NCI-H524 (cell line): ENCODE measurements at places on chromosomes 6 and 20.

DNA sequence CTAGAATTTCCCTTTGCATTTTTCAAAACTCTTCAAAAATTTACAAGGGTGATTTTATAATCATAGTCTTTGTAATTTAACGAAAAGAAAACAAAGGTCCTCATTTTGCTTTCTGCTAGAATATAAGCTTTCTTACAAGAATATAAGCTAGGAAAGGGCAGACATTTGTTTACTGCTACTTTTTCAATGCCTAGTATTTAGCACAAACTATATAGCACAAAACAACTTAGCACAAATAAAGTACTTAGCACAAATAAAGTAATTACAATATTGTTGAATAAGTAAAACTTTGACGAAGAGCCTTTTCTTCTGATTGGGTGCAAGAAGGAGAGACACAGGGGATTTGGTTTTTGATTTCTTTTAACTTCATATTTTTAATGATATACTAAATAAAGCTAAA is 87.8 kb downstream of the BCAS1 start:
- DNase-seq: no peak

- no peak for DNase-seq
Observed at GRCh38 chr6:121608270-121608669, 172.8 kb downstream of the GJA1 start.

- no peak for DNase-seq
Observed at GRCh38 chr6:51841626-51842025, 245.8 kb downstream of the PKHD1 start.

GRCh38 chr6:3616565-3617176 is 134.8 kb downstream of the PXDC1 start:
- no peak for DNase-seq

DNA sequence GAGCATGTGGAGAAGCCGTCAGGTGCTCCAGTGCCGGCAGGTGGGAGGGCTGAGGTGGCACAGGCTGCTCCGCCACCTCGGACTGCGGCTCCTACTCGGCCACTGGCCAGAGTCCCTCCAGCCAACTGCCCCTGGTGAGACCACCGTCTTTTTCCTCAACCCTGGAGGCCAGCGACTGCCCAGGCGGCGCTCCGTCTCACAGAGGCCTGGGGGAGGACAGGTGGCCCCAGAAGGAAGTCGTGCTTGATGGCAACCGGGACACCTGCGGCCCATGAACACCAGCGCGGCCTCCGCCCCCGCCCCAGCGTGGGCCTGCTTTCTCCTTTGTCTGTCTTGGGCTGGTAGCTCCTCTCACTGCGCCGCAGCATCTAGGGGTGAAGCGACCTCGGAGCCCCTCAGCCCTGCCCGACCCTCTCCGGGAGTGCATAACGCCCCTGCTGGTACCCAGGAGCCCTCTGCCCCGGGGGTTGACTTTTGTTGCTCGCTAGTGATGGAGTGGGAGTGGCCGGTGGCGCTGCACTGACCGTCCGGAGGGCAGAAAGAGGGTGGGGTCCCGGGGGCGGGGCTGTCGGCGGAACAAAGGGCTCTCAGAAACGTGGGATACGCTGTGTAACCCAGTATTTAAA is 706 bp upstream of the TUBB2B start:
- peak; percentile 84 for DNase-seq

- DNase-seq: no peak
Observed at GRCh38 chr6:55395871-55396270, 68.6 kb downstream of the GFRAL start.

DNA sequence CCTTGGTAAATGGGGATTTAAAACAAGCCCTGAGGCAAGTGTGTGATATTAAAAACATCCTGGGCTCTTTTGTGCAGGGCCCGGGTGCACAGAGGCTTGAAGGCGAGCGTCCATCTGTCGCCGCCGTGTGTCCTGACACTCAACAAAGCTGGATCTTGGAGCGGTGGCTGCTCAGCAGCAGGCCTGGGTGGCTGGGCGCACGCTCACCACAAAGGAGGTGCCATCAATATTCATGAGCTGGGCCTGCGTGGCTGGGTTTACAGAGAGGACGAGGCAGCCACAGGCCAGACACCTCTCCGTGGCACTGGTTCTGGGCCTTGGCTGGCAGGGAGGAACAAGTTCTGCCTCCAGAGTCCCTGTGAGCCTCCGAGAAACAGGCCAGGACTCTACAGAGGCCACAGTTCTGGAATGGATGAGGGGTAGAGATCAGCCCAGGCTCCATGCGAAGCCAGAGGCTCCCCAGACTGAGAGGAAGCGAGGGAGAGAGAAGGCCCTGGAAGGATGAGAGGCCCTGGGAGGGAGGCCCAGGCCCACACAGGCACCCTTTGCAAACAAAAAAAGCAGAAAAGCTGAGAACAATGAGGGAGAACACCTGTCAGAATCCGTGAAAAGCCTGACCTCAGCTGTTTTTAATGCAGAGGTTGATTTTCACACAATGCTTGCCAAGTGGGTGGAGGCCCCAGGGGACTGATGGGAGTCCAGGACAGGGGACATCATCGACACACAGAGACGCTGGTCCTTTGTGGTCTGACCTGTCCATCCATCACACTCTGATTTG is 21.9 kb downstream of the BHLHE23 start:
- DNase-seq: peak; percentile 96

DNA sequence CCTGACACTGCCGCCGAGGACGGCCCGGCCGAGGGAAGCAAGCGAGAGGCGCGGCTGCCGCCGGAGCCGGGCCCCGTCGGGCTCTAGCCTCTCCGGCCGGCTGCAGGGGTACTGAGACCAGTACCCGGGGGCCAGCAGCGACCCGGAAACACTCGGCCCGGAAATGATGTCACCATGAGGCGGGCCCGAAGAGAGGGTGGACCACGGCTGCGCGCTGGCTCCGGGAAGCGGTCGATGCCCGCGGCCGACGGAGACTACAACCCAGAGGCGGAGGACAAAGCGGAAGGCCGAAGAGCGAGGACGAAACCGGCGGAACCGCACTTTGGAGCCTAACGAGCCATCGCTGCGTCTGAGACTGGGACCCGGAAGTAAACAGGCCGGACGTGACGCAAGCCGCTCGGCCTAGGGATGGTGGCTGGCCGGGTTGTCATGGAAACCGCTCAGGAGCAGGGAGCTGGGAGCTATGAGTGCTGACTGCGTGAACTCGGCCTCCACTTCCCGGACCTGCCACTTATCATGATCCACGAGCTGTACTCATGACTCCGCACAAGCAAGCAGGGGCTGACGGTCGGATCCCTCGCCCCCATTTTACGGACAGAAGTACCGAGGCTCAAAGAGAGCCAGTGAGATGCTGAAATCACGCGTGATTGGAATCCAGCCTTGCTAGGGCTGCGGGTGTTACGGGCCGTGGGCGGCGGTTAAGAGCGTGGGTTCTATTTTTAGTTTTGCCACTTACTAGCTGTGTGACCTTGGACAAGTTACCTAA is at the start of gene SPATA2:
SPATA2 (minus strand) TSS at position 150 of the 766 bp plus-strand sequence. CDS start 7,039 bp downstream, outside the sequence.
- DNase-seq: peak; percentile 91

- peak; percentile 34 for DNase-seq
Observed at GRCh38 chr20:10824750-10825500, 151.1 kb upstream of the JAG1 start.

- DNase-seq: no peak
Observed at GRCh38 chr6:40389254-40389653, 197.9 kb downstream of the LRFN2 start.

DNA sequence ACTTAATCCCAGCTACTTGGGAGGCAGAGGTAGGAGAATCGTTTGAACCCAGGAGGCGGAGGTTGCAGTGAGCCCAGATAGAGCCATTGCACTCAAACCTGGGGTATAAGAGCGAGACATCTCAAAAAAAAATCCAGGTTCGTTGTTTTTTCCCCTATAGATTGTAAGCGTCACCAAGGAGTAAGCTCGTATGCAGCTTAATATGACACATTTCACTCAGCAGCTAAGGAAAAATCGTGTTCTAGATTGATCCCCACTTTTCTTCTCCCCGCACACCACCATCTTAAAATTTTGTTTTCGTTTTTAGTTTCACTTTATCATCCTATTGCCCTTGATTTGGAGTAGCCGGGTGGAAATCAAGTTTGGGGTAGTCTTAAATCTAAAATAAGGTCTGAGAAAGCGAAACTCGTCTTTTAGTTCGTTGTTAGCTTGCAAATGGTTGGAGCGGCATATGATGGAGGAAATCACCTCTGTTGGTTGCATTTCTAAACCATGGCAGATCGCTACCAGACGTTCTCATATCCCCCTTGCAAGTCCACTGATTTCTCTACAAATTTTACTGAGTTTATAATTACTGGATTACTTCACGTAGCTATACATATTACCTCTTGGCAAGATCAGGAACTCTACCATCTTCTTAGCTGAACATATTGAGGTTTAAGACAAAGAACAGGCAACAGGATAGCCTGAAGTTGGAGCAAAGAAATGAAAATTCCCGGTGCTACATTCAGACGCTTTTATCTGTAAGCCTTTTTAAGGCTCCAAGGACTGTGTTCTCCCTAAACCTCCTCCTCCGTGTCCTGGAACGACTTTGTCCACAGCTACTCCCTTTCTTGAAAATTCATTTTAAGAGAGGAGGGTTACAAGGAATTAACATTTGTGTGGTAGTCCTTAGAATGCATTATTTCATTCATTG is 91.1 kb upstream of the BTN3A2 start:
- DNase-seq: no peak

DNA sequence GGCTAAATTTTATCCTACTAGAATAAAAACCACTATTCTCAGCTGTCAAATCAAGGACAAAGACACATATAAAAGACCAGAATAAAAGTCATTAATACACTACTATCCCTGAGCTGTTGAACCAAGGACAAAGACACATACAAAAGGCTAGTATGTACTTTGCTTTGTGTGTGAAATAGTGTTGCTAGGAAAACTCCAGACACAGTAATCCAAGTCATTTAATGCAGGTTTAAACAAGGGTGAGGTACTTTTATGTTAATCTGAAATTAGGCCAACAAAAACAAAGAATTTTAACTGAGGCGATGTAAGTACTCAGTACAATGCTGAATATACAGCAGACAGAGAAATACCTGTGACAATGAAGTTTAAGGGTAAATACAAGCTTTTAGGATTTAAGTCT is 18.9 kb downstream of the GCLC start:
- DNase-seq: no peak

DNA sequence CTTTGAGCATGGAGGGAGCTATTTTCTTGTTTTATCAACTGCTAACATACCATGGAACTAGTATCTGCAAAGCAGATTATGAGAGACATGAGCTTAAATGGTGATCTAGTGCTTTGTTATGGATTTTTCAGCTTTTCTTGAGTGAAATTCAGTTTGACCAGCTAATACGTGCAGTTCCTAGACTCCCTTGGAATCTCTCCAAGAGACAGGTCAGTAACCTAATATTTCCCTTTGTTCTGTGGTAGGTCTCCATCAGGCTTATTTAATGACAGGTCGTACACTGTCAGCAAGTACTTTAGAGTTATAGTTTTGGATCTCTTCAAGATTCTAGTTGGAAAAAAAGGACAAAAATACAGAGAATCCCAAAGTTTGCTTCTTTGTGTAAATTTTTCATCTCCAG is 43.9 kb downstream of the HDAC2 start:
- no peak for DNase-seq

- DNase-seq: no peak
Observed at GRCh38 chr6:69084746-69085335, 449.8 kb downstream of the ADGRB3 start.

DNA sequence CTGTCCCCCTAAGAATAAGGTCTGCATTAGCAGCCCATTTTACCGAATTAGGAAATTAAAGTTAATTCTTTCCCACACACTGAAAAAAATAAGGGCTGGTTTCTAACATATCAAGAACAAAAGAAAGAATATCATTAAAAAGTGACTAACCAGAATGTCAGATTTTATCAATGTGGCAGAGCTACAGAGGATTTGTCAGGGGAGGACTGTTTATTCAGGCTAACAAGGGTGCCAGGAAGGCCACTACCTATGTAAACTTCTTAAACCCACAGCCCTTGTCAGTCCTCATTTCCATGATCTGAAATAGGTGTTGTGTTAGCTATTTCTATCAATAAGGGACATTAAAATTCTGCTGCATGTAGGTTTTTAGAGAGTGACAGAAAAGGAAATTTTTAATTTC is 76.4 kb downstream of the BACH2 start:
- DNase-seq: no peak
